Activated CD4-positive, alpha-beta T cell treated with anti-CD3 and anti-CD28 coated beads, Interleukin-2, amount 50 U/mL, for 4 hours (primary cell): ENCODE measurements at places on chromosomes 6 and 20.

- DNase-seq: peak; percentile 18
Measured at GRCh38 chr6:119350202-119350951, 816 bp upstream of the MAN1A1 start.

GRCh38 chr6:155448668-155449449, 6.8 kb downstream of the NOX3 start:
- no peak for DNase-seq

GRCh38 chr6:150382171-150382570, 13.4 kb downstream of the IYD start:
- no peak for DNase-seq

- DNase-seq: no peak
Measured at GRCh38 chr6:16836144-16836981, 75.1 kb upstream of the ATXN1 start.

- no peak for DNase-seq
Measured at GRCh38 chr20:24619212-24619611, 149.8 kb downstream of the SYNDIG1 start.

DNA sequence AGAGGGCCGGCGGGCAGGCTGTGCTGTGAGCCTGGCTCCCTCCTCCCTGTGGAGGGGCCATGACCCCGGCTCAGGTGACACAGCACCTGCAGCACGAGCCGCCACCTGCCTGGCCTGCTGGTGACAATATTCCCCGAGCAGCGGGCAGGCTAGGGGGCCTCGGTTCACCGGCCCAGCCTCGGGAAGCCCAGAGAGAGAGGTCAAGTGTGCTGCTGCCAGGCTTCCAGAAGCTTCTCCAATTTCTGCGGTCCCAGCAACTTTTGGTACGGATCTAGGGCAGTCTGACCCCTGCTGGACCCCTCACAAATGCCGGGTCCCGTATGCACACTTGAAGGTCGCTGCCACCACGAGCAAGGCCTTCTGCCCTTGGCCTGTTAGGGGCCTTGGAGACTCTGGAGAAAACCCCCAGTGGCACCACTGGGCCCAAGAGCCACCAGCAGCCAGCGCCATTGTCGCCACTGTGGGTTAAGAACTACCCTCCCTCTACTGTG, 38.6 kb upstream of the NOL4L start:
- DNase-seq: no peak

- no peak for DNase-seq
Measured at GRCh38 chr20:1534526-1534925, 23.0 kb downstream of the SIRPD start.

DNA sequence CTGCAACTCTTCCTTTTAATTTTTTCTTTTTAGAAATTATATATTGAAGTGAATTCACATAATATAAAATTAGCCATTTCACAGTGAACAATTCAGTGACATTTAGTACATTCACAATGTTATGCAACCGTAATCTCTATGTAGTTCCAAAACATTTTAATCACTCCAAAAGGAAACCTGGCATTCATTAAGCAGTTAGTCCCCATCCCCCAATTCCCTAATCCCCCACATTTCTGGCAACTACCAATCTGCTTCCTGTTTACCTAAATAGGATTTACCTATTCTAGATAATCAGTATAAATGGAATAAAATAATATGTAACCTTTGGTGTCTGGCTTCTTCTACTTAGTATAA, 8.5 kb upstream of the DDX27 start:
- no peak for DNase-seq

- no peak for DNase-seq
Measured at GRCh38 chr6:130995783-130996447, 67.1 kb downstream of the EPB41L2 start.

DNA sequence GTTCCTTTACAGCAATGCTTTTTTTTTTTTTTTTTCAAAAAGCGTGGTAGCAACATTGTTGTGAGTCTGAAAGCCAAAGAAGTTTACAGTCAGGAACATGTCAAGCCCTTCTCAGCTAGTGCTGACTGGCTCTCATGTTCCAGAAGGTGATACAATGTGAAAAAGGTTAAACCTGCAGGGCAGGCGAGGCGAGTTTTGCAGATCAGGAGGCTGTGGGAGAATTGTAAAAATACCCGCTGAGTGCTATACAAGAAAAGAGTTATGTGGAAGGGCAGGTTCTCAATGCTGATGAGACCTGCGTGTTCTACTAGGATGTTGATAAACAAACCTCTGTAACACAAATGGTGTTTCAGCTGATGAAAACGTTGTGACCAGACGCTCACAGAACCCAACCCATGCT, 30.9 kb upstream of the RPP40 start:
- no peak for DNase-seq

- DNase-seq: no peak
Measured at GRCh38 chr6:11668455-11668854, 110.1 kb downstream of the ADTRP start.

- DNase-seq: no peak
Measured at GRCh38 chr6:147103694-147104093, 100.5 kb upstream of the STXBP5 start.

DNA sequence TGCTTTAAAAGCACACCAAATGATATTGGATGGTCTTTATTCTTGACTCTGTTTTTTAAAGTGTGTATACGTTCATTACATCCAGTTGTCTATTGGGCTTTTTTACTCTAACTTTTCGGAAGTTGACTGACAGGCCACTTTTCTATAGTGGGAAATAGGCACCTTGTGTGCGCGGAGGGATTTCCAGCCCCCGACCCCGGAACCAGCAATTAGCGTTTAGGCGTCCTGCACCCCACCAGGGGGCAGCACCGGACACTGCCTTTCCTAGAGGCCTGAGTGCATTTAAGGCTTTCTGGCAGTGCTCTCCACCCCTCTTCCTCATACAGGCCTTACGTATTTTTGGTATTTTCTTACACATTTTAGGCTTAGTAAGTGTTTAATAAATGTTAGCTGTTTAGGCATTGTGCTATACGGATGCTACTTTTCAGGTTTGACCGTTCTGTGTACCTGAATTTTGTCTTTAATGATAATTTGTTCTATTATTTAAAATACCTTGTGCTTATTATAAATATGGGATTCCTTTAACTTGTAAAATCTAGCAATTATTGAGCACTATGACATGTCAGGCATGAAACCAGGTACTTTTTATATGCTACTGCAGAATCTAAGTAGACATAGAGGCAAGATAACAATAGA, 231.8 kb downstream of the BCKDHB start:
- DNase-seq: peak; percentile 68

DNA sequence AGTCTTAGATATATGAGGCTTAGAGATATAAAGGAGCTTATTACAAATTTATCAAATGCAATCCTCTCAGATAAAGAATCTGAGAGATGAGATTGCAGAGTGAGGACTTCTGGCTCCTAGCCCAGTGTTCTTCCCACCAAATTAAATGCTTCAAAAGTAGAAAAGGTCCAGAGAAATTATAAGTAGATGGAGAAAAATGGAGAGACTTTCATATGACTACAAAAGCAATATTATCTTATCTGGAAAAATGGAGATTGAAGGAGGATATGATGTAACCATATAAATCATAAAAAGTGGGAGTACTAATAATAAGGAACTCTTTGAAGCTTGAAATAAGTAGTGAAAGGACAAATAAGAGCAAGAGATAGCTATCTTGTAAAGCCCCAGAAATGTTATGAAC, 2.8 kb downstream of the KCTD20 start:
- DNase-seq: no peak

- no peak for DNase-seq
Measured at GRCh38 chr6:166206510-166207283, 39.0 kb upstream of the TBXT start.

- DNase-seq: no peak
Measured at GRCh38 chr6:107563694-107564588, 74.0 kb downstream of the SOBP start.

- no peak for DNase-seq
Measured at GRCh38 chr20:58800134-58800871, 50.4 kb downstream of the GNAS-AS1 start.

DNA sequence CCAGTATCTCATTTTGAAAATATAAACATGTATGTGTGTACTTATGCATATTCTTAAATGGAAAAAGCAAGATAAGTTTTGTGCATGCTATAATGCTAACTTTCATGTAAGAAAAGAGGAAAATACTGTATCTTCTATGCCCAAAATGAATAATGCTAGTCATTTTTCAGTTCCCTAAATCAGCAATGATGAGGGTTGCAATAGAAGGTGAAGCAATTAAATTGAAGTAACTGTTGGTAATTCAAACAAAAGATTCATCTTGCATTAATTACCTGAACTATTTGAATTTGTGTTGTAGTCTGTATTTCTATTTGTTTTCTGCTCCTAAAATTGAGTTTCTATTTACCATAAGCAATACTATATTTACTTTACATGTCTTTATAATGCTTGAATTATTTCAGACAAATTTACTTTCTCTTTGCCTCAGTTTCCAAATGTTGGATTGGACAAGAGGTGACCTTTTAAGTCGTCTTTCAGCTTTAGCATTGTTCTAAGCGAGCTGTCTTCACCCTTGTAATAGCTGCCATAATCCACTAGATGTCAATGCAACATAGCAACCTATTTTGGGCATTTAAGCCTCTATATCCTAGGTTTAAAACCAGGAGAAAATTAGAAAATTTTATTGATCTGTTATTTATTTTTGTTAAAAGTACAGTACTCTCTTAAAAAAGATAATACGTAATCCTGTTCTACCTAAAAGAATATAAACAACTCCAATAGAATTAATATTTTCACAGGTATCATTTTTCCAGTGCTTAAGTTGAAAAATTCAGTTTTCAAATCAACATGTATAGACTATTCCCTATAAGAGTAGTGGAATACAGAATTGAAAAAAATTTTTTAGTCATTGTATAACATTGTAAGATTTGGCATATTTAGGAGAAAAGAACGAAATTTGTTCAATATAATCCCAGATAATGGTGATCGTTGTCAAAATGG, 52.3 kb upstream of the IFNGR1 start:
- DNase-seq: no peak

GRCh38 chr6:46605091-46605797, 47.4 kb downstream of the CYP39A1 start:
- no peak for DNase-seq

- no peak for DNase-seq
Measured at GRCh38 chr6:6884193-6884627, 223.6 kb upstream of the RREB1 start.

GRCh38 chr6:8785223-8785622, 349.9 kb upstream of the SLC35B3 start:
- no peak for DNase-seq

DNA sequence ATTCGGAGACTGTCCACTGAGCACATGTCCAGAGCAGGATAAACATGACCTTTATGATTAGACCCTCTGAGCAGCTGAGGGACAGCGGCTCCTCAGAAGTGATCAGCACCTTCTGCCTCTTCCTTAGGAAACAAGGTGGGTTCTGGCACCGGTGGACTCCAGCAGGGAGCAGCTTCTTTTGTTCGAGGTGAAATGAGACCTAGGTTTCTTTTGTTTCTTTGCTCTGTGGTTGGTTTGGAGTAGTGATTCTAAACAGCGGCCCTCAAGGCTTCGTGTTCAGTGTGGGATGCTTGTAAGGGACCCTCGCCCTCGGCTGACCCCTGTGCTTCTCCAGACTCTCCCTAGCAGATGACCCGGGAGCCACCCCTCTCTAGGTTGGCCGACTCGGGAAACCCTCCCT, 14.6 kb upstream of the FRMD1 start:
- no peak for DNase-seq

- no peak for DNase-seq
Measured at GRCh38 chr6:17998442-17998841, 11.0 kb upstream of the KIF13A start.

DNA sequence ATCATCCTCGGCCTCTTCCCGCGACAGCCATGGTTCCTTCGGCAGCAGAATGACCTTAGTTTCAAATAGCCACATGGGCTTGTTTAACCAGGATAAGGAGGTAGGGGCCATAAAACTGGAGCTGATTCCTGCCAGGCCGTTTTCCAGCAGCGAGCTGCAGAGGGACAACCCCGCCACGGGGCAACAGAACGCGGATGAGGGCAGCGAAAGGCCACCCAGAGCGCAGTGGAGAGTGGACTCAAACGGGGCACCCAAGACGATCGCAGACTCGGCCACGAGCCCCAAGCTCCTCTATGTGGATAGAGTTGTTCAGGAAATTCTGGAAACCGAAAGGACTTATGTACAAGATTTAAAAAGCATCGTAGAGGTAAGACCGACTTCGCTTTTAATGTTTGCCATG, 131.8 kb upstream of the MTHFD1L start:
- DNase-seq: no peak

GRCh38 chr6:79713701-79714322, 82.7 kb downstream of the SH3BGRL2 start:
- DNase-seq: peak; percentile 17

- peak; percentile 7 for DNase-seq
Measured at GRCh38 chr6:159762681-159763293, 942 bp downstream of the ACAT2 start.

- no peak for DNase-seq
Measured at GRCh38 chr20:58028123-58028522, 200.3 kb downstream of the ANKRD60 start.

DNA sequence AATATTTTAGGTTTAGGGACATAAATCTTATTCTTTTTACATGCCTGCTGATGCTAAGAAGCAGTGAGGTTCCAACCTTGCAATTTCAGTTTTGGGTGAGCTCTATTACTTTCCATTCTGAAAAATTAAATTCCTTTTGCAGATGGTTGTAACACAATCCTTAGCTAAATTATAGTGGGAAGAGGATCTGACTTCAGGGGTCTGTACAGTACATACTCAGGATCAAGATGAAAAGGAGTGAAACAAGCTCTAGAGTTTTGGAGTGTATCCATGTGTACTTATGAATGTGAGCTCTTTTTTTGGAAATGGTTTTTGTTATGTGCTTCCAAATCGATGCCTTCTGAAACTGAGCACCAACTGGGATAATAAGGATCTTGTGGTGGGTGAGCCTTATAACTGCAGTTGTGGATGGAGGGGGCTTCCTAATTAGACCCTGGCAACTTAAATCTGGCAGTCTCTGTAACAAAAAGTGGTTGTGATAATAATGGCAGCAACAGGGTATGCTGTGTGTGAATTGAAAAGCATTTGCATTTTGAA, 218.8 kb upstream of the MAP3K7 start:
- DNase-seq: no peak

- DNase-seq: no peak
Measured at GRCh38 chr20:63745424-63745805, 5.8 kb downstream of the SLC2A4RG start.

DNA sequence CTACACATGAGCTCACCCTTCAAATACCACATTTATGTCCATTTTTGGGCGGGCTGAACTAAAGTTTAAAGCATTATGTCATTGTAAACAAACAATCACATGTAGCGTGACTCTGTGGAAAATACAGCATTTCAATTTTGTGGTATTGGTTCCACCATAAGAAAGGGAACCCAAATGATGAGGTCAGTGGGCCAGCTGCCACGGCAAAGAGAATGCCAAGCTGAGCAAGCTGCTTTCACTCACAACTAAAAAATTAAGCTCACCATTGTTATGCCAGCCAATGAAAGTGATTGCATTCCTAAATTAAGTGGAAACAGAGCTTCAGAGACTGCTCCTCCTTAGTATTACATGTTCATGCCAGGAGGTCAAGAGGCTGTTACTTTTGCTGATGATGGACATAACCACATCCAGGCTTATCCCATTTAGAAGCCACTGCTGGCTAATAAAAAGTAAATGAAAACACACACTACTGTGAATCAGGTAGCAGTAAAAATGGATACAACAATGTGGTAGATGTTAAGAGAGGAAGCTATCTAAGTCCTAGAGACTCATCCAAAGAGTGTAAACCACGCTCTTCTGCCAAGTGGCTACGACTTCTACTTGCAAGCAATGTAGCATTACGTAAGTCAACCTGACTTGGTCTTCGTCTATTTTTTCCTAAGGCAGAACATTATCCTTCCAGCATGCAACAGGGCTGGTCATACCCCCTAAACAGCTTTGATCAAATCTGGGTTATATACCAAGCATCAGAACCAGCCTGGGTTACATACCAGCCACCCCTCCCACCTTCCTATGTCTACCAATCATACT, 164.8 kb downstream of the BACH2 start:
- DNase-seq: no peak

GRCh38 chr20:10519361-10520046, 84.4 kb downstream of the SLX4IP start:
- no peak for DNase-seq
